ENCODE measurements at places on chromosomes 7 and 10.

DNA sequence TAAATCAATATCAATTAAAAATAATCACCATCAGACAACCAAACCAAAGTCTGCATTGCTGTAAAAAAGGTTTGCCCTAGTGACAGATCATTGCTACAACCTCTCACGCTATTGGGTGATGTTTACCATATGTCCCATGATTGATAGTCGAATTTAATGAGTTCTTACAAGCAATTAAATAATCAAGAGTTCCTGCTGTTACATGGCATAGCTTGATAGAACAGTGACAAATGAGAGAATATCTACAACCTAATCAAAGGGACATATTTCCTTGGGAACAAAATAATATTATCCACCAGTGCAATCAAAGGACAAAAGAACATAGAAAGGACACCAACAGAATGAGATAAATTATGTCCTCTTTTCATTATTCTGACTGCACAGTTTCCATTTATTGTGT is 387.4 kb downstream of the ETV1 start:
- no peak for DNase-seq

GRCh38 chr7:45147858-45148652 is 9.5 kb upstream of the RAMP3 start:
- peak; percentile 51 for DNase-seq

- no peak for DNase-seq
Observed at GRCh38 chr7:77830649-77831355, 32.2 kb downstream of the PHTF2 start.

DNA sequence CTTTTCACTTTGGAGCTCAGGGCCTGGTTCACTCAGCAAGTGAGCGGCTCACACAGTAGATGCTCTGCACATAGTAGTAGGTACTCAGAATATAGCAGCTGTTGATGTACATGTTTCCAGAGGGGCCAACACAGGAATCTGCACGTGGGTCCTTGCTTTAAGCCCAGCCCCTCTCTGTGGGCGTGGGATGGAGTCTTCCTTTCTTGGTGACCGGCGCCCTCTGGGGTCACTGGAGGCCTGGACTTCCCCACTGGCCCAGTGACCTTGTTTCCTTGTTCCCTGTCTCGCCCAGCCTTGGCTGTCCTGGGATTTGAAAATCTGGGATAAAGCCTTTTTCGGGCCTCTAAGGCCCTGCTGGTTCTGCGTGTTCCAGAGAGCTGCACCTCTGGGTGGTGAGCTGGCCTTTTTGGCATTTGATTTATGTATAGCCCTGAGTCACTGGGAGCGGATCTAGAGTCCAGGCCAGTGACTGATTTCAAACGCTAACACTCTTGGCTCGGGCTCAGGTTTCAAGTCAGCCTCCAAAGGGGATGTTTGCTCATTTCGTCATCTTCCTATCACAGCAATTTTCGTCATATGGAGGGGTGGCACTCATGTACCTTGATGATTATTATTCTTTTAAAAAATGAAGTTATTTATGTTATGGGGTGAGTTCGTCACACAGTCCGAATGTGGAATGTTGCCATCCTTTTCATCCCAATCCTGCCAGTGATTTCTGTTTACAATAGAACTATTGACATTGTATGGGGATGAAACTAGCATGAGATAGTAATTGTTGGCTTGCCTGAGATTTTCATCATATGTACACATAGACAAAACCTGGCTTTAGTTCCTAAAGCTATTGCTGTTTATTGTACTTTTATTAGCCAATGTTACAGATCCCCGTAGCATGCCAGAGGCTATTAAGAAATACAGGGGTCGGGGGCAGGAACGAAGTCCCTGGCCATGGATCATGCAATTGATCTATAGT is 65.5 kb downstream of the CUX1 start:
- DNase-seq, result peak; percentile 71

- no peak for DNase-seq
Observed at GRCh38 chr10:104614245-104614831, 26.8 kb upstream of the SORCS3 start.

- no peak for DNase-seq
Observed at GRCh38 chr10:60276232-60276631, 113.4 kb downstream of the ANK3 start.

DNA sequence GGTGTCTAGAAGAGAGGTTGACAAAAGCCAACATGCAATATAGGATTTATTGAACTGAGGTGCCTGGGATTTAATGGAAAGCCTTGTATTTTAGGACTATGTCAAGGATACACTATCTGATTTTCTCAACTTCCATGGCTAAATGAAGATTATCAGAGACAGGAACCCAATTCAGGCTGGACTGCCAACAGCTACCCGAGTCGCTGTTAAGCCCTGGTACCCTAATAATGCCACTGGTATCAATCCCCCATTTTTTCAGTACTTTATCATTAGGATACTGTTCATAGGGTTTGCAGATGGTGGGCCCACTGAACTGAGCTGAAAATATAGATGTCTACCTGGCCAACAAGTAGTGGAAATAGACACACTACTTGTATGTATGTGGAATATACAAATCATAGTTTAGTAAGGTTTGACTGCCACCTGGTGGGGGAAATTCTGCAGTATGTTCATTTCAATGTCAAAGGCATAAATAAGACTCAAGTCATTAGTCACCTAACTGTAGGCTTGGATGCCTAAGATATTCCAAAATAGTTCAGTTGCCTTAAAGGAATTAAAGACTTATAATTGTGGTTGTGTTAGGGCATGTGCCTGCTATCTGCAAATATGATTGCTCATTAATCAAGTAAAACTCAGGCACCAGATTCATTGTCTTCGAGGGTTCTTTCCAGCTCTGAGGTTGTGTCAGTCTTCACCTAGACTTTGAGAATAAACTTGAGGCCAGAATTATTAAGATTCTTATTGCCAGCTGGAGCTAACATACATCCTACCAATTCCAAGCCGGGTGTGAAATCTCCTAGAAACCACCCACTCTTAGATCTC is 34.1 kb upstream of the NOBOX start:
- DNase-seq, result peak; percentile 70

- no peak for DNase-seq
Observed at GRCh38 chr7:14839307-14839706, 63.2 kb downstream of the DGKB start.

DNA sequence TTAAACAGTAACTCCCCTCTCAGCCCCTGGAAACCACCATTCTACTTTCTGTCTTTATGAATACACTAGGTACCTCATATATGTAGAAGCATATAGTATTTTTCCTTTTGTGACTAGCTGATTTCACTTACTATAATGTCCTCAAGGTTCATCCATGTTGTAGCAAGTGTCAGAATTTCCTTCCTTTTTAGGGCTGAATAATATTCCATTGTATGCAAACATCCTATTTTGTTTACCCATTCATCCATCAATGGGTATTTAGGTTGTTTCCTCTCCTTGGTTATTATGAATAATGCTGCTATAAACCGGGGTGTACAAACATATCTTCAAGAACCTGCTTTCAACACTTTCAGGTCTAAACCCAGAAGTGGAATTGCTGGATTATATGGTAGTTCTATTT is 125.3 kb downstream of the SGMS1 start:
- DNase-seq, result no peak

- DNase-seq, result no peak
Observed at GRCh38 chr10:124864421-124865193, 63.0 kb downstream of the ABRAXAS2 start.

GRCh38 chr7:16846601-16847165 is 35.1 kb downstream of the AGR3 start:
- DNase-seq, result no peak

- DNase-seq, result peak; percentile 51
Observed at GRCh38 chr7:45176886-45177731, 19.5 kb downstream of the RAMP3 start.

GRCh38 chr10:19815731-19816410 is 361 bp upstream of the PLXDC2 start:
- DNase-seq, result peak; percentile 84

DNA sequence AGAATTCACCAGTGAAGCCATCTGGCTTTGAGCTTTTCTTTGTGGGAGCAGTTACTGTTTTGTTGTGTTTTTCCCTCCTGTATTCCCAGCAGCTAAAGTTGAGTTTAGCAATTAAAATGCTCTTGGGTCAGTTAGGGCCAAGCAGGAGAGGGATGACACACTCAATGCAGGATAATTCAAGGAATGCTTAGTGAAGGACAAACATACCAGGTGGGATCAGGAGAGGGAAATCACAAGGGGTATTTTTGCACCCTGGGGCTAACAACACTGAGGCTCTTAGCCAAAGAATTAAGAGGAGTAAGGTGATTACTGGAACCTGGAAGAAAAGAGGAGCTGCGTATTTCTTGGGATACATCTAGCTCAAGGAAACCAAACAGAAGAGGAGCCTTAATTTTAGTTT is 82.4 kb upstream of the KCND2 start:
- no peak for DNase-seq

GRCh38 chr10:47334466-47335295 is 12.4 kb downstream of the GDF2 start:
- DNase-seq, result no peak

DNA sequence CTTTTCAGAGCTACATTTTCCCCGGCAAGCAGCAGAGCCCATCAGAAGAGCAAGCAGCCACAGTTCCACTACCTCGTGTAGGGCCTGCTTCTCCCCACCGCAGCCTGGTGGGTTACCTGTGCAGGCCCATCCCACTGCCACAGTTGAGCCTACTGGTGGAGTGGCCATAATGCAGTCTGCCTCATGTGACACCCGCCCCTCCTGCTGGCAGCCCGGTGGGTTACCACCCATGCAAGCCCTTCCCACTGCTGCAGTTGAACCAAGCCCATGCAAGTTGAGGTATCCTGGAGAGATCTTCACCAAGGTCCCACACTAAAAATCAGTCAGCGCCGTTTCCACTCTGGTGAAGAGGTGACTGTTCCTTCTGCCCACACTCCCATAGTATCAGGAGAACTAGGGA is 32.1 kb upstream of the CNNM1 start:
- DNase-seq, result no peak

- DNase-seq, result no peak
Observed at GRCh38 chr10:58967551-58968388, 208.7 kb upstream of the PHYHIPL start.

- no peak for DNase-seq
Observed at GRCh38 chr7:81167934-81168333, 249.1 kb upstream of the SEMA3C start.

Data from sciatic nerve (tissue), 2 donors.